ENCODE measurements at places on chromosomes 12 and 14. TPM values are rescaled to one million over a fixed set of nuclear protein-coding genes. Genes with fewer than 3 reads are reported as not detected.

Gene DPF3
- total RNA-seq: 1.1 TPM

Gene TCL1B
- total RNA-seq: not detected

GRCh38 chr14:100243020-100243419, 4.1 kb downstream of the YY1 start:
- no peak for DNase-seq

DNA sequence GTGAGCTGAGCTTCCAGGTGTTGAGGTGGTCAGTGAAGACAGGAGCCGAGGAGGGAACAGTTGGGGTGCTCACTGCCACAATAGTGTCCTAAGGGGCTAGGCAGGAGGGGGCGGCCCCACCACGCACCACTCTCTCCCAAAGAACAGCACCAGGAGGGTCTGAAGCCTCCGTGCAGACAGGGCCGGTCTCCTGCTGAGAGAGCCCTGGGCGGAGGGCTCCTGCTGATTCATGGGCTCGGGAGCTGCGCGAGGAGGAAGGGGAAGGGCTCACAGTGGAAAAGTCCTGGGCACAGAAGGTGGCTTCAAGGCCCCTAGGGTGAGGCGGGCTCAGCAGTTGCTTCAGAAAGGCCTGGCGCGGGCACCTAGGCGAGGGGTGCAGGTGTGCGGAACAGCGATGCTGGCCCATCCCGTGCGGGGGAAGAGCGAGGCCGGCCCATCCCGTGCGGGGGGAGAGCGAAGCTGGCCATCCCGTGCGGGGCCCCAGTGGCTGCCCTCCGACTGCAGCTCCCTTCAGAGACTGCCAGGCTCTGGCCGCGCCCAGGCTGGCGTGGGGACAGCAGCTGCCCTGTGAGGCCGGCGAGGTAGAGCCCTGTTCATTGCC, 176.7 kb downstream of the ADGRD1 start:
- no peak for DNase-seq

Gene SLC6A12
- total RNA-seq: 0.30 TPM

GRCh38 chr12:109139791-109140190, 23.4 kb downstream of the ACACB start:
- DNase-seq: no peak
